HFFc6 (cell line): ENCODE measurements at places on chromosomes 7 and 10. TPM values are rescaled to one million over a fixed set of nuclear protein-coding genes. Genes with fewer than 3 reads are reported as not detected.
A peak's percentile ranks its signal among the peaks of the same experiment; 100 is the strongest.

DNA sequence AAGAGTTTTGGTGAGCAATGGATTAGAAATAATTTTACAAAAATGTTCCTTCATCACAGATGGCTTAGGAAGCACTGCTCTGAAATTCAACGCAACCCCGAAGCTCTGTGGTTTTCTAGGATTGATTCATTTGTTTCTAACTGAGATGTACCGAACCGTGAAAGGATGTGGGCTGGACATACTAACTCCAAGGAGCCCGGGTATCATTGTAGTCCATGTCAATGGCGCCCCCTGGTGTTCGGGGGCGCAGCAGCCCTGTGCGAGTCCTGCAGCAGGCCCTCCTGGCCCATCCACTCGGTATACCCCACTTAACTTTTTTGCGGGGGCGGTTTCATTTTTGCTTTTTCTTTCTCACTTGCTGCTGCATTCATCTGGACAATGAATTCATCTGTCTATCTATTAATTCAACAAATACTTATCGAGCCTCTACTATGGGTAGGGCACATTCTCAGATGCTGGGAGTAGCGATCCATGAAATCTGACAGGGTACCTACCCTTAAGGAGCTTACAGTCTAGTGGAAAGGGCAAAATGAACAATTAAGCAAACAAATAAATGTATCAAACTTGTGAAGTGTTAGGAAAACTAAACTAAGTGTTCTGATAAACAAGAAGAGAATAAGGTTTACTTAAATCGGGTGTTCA is 25.2 kb upstream of the ITPRID1 start:
- no peak for DNase-seq

DNA sequence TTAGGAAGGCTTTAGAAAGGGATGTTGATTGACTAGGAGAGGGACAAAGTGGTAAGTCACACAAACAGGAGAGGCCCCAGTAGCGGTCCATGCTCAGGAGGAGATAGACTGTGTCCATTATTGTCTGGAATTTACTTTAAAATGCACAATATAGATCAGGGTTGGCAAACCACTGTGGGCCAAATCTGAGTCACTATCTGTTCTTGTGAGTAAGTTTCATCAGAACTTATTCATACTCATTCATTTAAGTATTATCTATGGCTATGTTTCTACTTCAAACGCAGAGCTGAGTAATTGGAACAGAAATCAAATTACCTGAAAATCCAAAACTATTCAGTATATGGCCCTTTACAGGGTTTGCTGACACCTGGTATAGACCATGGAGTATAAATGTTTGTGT is 166.5 kb downstream of the COL28A1 start:
- no peak for DNase-seq

DNA sequence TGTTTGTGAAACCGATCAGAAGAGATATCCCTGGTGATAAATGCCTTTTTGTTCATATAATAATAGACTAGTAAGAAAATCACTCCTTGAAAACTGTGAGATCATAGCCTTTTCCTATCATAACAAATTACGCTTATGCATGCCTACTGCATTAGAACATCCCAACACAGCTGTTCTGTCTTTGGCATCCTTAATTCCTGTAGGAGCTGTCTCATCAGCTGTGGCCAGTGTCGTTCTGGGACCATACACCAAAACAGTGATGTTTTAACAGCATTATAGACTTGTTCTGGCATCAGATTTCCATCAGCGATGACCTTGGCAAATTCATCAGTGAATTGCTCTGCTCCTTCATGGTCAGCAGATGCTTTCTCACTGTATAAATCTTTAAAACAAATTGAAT is 423.6 kb upstream of the LRGUK start:
- DNase-seq, result peak; percentile 94

DNA sequence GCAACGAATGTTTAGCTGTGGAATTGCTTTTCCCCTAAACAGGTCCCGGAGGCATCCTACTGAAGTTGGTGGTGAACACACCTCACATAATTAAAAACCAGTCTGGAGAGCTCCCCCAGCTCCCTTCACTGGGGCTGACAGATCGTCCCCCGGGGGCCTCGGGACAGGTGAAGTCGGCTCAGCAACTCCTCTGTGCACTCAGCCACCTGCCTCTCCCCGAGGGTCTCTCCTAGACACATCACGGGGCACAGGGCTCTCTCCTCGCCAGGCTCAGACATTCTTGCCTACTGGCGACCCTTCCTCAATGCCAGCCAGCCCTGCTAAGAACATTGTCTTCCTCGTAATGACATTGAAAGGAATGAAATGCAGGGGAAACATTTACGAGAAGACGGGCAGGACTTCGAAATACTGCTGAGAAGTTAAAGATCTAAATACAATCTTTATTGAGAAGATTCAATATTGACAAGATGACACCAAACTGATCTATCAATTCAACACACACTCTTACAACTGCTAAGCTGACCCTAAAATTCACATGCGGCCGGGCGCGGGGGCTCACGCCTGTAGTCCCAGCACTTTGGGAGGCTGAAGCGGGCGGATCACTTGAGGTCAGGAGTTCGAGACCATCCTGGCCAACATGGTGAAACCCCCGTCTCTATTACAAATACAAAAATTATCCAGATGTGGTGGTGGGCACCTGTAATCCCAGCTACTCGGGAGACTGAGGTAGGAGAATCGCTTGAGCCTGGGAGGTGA is 88.1 kb upstream of the DNAAF5 start:
- DNase-seq, result no peak

GRCh38 chr10:35520996-35521395 is 84.1 kb upstream of the GJD4 start:
- DNase-seq, result no peak

DNA sequence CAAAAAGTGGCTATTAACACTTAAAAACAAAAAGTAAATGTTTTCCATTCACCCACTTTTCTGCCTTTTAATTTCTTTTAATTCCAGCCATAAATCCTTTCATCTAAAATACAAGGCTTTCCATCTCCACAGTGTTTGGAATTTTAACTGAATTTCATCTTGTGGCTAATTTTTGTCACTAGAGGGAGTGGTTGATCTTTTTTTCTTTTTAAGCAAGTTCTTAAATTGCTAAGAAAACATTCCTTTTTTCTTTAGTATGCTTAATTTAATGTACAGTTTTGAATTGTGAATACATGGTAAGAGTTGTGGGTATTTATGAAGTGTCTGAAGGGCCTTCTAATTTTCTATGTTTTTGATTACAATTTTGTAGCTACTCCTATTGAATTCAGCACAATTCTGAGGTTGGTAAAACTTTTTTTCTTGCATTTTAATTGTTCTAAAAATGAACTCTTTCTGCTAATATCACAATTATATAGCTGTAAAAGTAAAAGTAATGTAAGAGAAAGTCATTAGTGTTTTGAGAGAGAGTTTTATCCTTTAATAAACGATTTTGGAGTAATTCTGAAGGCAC is 54.9 kb upstream of the ANK3 start:
- peak; percentile 39 for DNase-seq

DNA sequence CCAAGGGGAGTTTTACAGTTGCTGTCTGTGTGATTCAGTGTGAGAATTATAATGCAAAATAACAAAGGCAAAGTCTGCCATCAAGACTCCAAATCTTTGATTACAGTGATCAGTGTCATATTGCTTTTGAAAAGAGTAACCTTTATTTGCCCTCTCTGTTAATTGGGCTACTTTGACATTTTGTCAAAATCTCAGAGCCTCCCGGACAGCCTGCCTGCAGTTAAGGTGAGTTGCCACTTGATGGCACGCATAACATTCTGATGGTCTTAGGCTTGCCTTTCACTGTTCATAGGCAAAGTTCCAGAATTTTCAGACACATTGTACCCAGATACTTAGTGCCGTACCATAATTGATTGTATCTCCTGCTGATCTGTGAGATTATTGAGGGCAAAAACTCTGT is 253.5 kb downstream of the ABCA13 start:
- DNase-seq, result no peak

DNA sequence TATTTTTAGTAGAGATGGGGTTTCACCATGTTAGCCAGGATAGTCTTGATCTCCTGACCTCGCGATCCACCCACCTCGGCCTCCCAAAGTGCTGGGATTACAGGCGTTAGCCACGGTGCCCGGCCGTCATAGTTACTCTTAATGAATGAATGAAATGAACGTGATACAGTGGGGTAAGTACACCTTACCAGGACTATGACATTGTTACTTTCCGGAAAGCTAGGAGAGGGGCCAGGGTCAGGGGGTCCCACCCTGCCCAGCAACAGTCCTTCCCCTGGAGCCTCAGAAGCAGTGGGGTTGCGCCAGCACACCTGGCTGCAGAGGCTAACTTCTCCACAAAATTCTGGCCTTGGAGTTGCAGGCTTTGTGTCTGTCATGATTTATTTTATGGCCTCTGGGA is 21.4 kb downstream of the VSTM4 start:
- no peak for DNase-seq

DNA sequence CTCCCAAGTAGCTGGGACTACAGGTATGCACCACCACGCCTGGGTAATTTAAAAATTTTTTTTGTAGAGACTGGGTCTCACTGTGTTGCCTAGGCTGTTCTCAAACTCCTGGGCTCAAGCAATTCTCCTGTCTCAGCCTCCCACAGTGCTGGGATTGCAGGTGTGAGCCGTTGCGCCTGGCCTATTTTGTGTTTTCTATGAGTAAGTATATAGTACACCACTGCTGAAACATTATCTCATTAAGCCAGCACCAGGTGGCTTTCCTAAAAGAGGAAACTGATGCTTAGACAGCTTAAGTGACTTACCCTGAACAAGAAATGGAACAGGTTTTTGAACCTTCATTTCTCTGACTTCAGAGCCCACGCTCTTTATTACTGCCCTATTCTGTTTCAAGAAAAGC is 7.8 kb upstream of the PTPN12 start:
- no peak for DNase-seq

GRCh38 chr7:29844559-29844958 is 38.3 kb downstream of the WIPF3 start:
- no peak for DNase-seq

- DNase-seq, result peak; percentile 68
These were observed 931 bp downstream of the PAPSS2 start for GRCh38 chr10:87660484-87661133.

DNA sequence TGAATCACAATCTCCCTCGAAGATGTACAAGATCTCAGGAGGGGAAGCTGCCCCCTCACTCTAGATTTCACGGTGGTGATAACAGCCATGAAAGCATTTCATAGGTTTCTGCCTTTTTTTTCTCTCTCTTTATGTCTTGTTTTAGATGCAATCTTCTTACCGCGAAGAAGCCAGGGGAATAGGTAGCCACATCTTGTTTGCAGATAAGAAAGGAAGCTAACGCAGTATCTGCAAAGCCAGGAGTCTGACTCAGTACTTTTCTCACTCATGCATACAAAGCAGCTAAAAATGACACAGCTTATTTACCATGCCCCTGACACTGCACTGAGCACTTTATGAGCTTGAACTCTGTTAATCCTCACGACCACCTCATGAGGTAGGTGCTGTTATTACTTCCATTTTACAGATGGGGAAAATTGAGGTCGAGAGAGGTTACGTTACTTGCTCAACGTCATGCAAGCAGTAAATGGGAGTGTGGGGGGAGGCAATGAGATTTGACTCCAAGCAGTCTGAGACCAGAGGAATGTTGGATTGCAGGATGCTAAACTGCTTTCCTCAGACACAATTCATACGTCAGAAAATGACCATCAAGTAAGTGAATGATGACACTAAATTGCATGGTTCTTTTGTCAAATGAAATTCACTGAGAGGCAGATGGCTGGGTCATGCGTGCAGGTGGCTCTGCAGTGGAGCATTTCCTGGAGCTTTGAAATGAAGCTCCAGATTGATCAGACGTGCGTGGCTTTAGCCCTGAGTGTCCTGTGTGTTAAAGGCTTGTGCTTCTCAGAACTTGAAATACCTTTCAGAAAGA is 3.3 kb downstream of the MAP3K8 start:
- peak; percentile 61 for DNase-seq

DNA sequence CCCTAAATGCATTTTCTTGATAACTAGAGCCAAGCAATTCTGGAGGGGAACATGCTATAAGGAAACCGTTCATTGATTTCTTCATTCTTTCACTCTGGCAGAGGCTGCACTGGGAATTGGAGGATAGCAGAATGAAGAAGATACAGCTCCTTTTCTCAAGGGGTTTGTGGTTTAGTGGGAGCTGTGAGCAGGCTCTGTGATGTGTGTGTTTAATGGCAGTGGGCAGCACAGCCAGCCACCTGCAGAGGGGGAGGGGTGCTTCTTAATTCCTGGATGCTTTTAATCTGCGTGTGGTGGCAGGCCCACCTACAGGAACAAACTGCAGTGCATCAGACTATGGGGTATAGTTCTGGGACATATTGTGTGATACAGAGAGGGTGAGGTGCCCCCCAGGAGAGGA is 31.9 kb downstream of the RPS24 start:
- no peak for DNase-seq

DNA sequence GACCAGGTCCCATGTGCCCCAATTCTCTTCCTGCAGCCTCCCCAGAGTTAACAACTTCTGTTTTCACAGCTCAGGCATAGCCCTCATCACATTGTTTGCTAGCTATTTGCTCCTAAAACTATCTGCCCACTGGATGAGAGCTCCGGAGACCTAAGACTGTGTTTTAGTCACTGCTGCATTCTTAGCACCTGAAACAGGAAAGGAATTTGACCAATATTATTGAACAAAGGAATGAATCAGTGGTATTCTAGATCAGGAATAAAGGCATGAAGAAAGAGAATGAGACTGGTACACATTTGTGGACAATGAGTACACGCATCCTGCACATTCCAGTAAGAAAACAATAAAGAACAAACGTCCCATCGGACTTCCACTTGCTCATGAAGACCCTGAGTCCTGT is 54.8 kb downstream of the PPP1R17 start:
- DNase-seq, result no peak

- DNase-seq, result peak; percentile 44
These were observed 24.6 kb upstream of the AKR1B10 start for GRCh38 chr7:134502463-134503371.

Gene CTTNBP2
- not detected in 3 replicates for total RNA-seq

Gene CFAP70
- total RNA-seq, result 0.05 to 0.45 TPM (median 0.43 TPM) in 3 replicates

Gene NOS3
- total RNA-seq, result 0.57 and 1.9 TPM in 2 replicates

Gene CDK1
- 18.3 to 40.4 TPM (median 37.4 TPM) in 3 replicates for total RNA-seq

Gene IDI2
- not detected in 3 replicates for total RNA-seq

Gene PRKAR2B
- 3.6 to 8.1 TPM (median 4.4 TPM) in 3 replicates for total RNA-seq

Gene TMEM196
- not detected in 3 replicates for total RNA-seq

Gene UNC5B
- 5.4 and 10.3 TPM in 2 replicates for total RNA-seq

Gene C7orf57
- total RNA-seq, result 0.12 TPM in 1 of 3 replicates, not detected in the others

Gene PAPOLB
- total RNA-seq, result not detected in 3 replicates

Gene TMEM213
- not detected in 3 replicates for total RNA-seq

Gene SPDYE5
- total RNA-seq, result not detected in 3 replicates
